ENCODE measurements at places on chromosomes 11 and 22.

DNA sequence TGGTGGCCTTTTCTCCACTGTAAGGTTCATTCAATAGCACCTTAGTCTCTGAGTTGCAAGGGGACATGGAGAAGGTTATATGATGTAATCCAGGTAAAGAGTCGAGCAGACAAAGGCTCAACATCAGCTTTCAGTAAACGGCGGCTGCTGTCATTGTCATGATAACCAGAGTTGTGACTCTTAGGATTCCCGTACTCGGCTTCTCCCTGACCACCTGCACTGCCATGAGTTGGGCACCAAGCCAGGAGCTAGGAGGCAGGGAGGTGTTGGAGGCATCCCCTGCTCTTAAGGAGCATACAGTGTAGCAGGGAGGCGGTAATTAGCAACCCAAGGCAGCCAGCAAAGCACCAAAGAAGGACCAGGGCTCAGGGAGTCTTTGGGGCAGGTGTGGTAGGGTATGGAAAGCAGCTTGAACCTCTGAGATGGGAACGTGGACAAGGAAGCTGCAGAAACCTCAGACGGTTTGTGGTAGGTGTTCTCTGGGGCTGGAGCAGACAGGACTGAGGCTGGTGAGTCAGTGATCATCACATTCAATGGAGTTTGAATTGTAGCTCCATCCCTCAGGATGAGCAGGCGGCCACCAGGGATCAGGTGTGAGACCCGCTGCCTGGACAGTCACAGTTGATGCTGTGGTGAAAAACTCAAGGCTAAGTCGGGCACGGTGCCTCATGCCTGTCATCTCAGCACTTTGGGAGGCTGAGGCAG is 31.7 kb downstream of the LIF start:
- DNase-seq = no peak

DNA sequence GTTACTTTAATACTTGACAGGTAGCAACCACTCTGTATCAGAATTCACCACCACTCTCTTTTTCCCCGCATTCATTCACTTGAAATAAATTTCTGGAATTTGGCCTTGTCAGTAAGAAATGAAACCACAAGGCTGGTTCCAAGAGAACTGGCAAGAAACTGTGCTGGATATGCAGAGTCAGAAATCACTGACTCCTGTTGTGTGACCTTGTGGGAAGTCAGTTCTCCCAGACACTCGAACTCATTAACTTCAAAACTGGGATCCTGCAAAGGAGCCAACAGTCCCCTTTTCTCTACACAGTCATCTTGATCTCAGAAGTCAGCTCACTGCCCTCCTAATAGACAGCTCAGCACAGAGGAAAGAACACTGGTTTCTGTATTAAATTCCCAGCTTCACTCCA is 142.7 kb downstream of the LRRC4C start:
- DNase-seq = no peak

- DNase-seq = no peak
These were observed 31.5 kb downstream of the MYEOV start for GRCh38 chr11:69325446-69325845.

- DNase-seq = no peak
These were observed 7.0 kb upstream of the KCNE3 start for GRCh38 chr11:74474316-74474715.

- no peak for DNase-seq
These were observed 40.5 kb upstream of the TPBGL start for GRCh38 chr11:75200051-75200450.

GRCh38 chr22:37909766-37910165 is 3.7 kb downstream of the MICALL1 start:
- no peak for DNase-seq

- no peak for DNase-seq
These were observed 1.1 kb downstream of the MB start for GRCh38 chr22:35616043-35616442.

DNA sequence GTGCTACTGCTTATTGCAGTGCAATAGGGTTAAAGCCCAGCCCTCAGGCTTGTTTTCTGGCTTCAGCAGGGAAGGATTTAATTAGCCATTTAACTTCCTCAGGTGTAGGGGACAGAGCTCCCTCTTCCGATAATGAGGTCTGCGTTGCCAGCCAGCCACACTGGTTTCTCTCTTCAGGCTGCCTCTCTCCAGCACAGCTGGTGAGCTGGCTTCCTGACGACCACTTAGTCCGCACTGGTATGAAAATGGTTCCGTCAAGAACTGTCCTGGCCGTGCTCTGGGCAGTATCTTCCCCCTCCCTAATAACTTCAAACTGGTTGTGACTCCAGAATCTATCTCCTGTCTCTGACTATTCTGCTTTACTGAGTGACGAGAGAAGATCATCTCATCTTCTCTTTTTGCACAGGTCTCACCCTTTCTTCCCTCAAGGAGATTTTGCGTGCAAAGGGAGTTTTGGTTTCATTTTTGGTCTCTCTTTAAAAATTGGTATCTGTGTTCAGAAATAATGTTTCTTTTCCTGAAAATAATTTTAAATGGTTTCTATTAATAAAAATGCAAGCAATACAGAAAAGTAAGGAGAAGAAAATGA is 49.2 kb downstream of the CNTN5 start:
- no peak for DNase-seq

DNA sequence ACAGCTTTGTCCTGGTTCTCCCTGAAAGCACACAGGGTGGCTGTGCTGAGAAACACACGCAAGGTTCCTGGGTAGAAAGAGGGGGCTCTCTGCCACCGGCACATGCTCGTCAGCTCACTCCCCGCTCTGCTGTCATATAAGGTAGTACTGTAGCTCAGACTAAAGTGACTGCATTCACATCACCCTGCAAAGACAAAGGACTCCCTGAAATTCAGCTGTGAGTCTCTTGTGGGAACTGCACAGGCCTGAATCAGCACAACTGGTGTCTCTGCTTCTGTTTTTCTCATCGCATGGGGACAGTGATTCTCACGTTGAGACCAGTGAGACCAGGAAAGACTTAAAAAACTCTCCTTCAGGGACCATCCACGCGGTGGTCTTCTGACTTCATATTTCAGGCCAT is 124.1 kb upstream of the BID start:
- no peak for DNase-seq

DNA sequence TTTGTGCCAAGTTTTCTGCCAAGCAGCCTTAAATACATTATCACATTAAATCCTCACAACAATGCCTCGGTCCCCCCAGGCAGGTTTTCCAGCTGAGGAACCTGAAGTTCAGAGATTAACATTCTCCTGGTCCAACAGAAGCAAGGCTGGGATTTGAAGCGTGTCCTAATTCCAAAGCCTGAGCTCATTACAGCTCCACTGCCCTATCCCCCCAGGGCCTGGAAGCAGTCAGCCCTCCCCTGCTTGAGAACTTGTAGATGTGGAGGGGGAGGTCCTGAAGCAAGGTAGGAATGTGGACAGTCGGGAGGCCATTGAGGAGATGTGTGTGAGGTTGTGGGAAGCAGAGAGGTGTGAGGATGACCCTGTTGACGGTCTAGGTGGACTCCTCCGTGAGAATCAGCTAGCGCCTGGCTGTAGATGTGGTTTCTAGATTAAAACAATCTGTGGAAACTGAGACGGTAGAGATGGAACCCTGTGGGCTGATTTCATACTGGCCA is 8.1 kb downstream of the GRAMD1B start:
- no peak for DNase-seq

Measured in activated naive CD8-positive, alpha-beta T cell treated with anti-CD3 and anti-CD28 coated beads, Interleukin-2, amount 50 U/mL, for 16 hours (primary cell).